ENCODE measurements at places on chromosomes 3 and 15. TPM values are rescaled to one million over a fixed set of nuclear protein-coding genes. Genes with fewer than 3 reads are reported as not detected.

The KBTBD13 gene
- not detected for total RNA-seq

GRCh38 chr15:32098033-32098432 lies 67.7 kb downstream of the CHRNA7 start:
- DNase-seq, result no peak

The BOC gene
- not detected for total RNA-seq

DNA sequence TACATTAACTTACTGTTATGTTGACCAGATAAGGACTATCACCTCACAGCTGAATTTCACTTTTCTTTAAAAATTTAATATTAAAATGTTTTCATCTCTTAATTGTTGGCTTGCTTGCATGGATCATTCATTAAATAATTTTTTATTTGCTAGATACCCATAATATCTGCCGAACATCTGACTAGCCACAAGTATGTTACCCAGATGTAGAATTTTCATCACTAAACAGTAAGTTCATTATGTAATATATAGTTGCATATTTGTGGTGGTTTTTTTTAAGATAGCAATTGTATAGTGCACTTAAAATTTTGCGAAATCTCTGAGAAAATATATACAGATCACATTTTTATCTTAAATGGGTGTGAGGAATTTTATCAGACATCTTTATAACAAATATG lies 190.4 kb downstream of the MBNL1 start:
- no peak for DNase-seq

- DNase-seq, result no peak
These were observed 105.0 kb upstream of the ICE2 start for GRCh38 chr15:60583946-60584345.

Data from activated CD4-positive, alpha-beta T cell treated with anti-CD3 and anti-CD28 coated beads, Interleukin-2, amount 10 ng/mL, durations not matched to agents 7 days and 5 days (primary cell).